ENCODE measurements at places on chromosomes 1 and 21. TPM values are rescaled to one million over a fixed set of nuclear protein-coding genes. Genes with fewer than 3 reads are reported as not detected.

The TNFRSF18 gene
- total RNA-seq: 43.6 TPM

The LCE6A gene
- total RNA-seq: not detected

The SLC45A3 gene
- 1.1 TPM for total RNA-seq

The ASTN1 gene
- total RNA-seq: not detected

The OR2G6 gene
- not detected for total RNA-seq

The DHRS3 gene
- total RNA-seq: 85.2 TPM

The C1orf115 gene
- 0.87 TPM for total RNA-seq

The KRTAP20-2 gene
- not detected for total RNA-seq

The FCRL5 gene
- not detected for total RNA-seq

The MMEL1 gene
- total RNA-seq: 2.5 TPM

The AGL gene
- total RNA-seq: 22.6 TPM

The IVL gene
- total RNA-seq: not detected

The BEST4 gene
- 1.8 TPM for total RNA-seq

The SSX2IP gene
- 9.9 TPM for total RNA-seq

The METTL25B gene
- total RNA-seq: 64.9 TPM

The PAQR6 gene
- total RNA-seq: 9.3 TPM

The RAB3B gene
- 0.08 TPM for total RNA-seq

DNA sequence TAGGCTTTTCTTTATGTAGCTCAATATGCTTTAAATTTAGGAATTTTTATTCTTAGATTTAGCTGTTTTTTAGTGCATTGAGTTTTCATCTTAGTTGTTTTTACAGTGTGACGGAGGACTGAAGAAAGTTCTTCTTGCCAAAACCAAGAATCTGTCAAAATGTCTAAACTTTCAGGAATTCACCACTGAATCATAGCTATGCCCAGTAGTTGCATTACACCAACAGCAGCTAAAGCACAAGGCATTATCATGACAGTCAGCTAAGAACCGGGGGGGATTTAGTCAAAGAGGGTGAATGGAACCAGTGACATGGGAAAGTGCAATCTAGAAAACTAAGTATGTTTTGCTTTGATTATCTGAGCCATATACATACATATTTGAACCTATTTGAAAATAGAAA lies 6.5 kb upstream of the C1orf146 start:
- no peak for DNase-seq

DNA sequence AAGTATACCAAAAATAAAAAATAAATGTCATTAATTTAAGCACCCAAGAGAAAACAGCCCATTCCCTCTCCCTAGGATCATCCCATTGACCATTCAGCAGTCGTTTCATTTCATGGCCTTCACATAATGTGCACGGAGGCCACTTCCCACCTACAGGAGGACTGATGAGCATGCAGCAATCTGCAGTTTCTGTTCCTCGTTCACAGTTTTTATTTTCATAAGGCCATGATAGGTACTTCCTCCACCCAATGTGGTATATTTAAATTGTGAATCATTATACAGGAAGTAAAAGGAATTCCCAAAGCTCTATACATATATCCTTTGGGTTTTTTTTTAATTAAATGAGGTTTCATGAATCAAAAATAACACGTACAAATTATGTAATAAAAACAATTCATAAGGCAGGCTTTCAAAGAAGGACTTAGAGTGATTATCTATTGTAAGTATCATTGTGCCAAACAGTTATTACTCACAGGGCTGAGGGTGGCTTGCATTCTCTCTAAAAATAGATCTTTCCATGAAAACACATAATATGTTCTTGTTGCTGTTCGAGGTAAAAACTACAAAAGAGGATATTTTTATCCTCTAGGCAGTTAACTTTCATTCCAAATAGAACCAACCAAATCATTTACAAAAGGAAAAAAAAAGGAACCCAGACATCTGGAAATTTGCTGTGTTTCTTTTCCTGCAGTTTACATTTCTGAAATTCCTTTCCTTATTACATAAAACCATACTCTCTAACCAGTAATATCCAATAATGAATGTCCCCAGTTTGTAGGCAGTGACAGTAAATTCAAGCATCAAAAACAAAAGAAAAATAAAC lies 27.5 kb upstream of the SLC44A3 start:
- no peak for DNase-seq

- no peak for DNase-seq
Measured at GRCh38 chr1:37484325-37485051, 10.1 kb downstream of the ZC3H12A start.

GRCh38 chr1:203669739-203670138 lies 43.1 kb downstream of the ATP2B4 start:
- no peak for DNase-seq

GRCh38 chr1:63103682-63104081 lies 218.7 kb upstream of the FOXD3 start:
- no peak for DNase-seq

GRCh38 chr1:19423130-19423529 lies 62.2 kb downstream of the CAPZB start:
- DNase-seq: no peak

DNA sequence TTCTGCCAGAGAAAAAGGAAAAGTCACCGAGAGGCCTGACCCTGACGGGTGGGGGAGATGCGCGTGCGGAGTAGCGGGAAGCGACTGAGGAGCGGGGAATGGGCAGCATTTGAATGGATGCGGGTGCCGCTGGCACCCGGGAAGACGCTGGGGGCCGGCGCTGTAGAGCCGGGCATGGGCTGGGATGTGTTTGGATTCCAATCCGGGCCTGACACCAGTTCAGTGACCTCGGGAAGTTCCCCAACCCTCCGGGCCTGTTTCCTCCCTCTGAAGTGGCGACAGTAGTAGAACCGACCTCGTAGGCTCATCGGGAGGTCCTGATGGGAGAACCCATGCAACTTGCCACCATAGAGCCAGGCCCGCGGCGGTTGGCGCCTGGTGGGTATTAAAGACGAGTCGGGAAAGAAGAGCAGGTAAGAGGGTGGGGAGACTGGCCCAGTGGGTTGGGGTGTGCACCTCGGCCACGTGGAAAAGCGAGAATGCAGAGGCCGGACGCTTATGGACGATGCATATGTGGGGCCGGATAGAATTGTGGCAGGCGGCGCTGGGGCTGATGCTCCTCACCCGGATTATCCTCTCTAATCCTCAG lies 642 bp upstream of the SLC16A1 start:
- peak; percentile 44 for DNase-seq

GRCh38 chr1:2473198-2473597 lies 2.9 kb upstream of the PLCH2 start:
- no peak for DNase-seq

- no peak for DNase-seq
Measured at GRCh38 chr21:15549671-15550070, 180.1 kb upstream of the USP25 start.

DNA sequence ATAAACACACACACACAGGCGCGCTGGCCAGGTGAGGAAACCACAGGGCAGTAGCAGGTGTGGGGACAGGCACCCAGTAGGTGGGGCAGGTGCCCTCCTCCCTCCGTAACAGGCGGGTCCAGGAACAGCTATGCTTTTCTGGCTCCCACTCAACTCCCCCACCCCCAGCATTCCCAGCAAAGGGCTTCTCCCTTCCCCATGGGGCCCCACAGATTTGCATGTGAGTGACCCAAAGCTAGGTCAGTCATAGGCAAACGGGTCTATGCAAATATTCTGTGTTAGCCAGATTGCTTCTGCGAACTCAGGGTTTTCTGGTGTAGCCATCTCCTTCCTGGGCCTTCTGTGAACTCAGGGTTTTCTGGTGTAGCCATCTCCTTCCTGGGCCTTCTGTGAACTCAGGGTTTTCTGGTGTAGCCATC lies 114.2 kb downstream of the SIK1 start:
- DNase-seq: no peak

DNA sequence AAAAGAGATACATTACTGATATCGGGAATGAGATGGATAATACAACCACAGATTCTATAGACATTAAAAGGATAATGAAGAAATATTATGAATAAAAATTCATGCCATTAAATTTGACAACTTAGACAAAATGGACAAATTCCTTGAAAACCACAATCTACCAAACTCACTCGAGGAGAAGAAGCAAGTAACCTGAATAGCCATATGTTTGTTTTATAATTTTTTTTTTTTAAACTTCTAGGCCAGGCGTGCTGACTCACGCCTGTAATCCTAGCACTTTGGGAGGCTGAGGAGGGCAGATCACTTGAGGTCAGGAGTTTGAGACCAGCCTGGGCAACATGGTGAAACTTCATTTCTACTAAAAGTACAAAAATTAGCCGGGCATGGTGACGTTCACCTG lies 327.9 kb downstream of the VAV3 start:
- DNase-seq: no peak

GRCh38 chr1:98325646-98326440 lies 335.7 kb upstream of the SNX7 start:
- DNase-seq: no peak

GRCh38 chr1:46137916-46138315 lies 5.5 kb upstream of the PIK3R3 start:
- no peak for DNase-seq

GRCh38 chr1:200038325-200038980 lies 10.9 kb downstream of the NR5A2 start:
- DNase-seq: peak; percentile 4

DNA sequence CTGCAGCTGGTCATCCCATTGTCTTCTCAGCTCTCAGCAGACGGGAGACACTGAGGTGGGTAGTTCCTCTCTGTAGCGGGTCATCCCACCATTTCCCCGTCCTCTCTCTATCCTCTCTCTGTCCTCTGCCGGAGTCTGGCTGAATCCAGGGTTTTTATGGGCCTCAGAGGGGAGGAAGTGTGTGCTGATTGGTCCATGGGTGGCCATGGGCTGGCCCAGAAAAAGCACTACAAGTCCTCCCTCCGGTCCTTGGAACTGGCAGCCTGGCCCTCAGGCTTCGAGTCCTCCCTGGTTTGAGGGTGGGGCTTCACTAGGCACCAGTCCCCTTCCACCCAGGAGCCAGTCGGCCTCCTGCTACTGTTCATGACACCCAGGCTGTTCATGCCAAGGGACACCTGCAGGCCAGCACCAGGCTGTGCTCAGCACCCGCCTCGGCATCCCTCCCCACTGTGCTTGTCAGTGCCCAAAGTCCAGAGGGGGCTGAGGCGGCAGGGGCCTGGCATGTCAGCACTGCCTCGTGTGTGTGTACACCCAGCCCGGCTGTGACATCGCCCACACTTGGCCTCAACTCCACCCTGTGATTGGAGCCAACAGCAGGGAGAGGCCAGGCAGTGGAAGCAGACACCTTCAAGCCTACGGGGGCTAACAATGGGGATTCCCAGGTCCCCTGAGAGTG lies 23.0 kb upstream of the LRRC8C start:
- DNase-seq: no peak

GRCh38 chr1:80994038-80994437 lies 806.7 kb upstream of the ADGRL2 start:
- no peak for DNase-seq

- no peak for DNase-seq
Measured at GRCh38 chr1:1345860-1346500, 3.2 kb downstream of the DVL1 start.

- DNase-seq: no peak
Measured at GRCh38 chr21:35770101-35770945, 290.0 kb downstream of the SETD4 start.

- DNase-seq: no peak
Measured at GRCh38 chr1:220386494-220387195, 114.4 kb upstream of the RAB3GAP2 start.

GRCh38 chr1:244599937-244600350 lies 53.0 kb upstream of the DESI2 start:
- peak; percentile 28 for DNase-seq

- no peak for DNase-seq
Measured at GRCh38 chr1:107187399-107187798, 46.6 kb downstream of the NTNG1 start.

- DNase-seq: no peak
Measured at GRCh38 chr1:40553017-40553416, 21.6 kb downstream of the ZNF684 start.

GRCh38 chr1:60813071-60813470 lies 269.3 kb upstream of the NFIA start:
- no peak for DNase-seq

DNA sequence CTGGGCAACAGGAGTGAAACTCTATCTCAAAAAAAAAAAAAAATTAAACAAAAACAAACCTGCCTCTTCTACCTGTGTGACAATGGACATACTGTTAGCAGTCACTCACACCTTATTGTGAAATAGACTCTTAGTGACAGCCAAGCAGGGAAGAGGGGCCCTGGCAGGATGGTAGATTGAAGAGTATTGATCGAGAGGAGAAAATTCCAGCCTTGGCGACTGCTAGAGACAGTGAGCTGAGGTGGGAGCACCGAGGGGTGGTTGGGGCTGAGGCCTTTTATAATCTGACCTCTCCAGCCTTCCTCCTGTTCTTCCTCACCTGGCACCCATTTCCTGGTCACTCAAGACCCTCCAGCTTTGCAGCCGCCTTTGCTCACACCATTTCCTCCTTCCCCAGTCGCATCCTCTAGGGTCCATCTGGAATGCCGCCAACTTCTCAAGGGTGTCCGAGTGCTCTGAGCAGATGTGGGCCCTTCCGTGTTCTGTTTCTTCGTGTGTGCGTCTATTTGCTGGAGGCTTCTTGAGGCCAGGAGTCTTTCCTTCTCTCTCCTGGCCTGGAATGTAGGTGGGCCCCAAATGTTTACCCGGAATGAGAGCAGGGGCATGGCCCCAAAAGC lies 196.9 kb upstream of the TMEM51 start:
- no peak for DNase-seq

GRCh38 chr1:92949937-92950817 lies 11.1 kb downstream of the DIPK1A start:
- DNase-seq: no peak

GRCh38 chr1:46797696-46798470 lies 963 bp upstream of the CYP4B1 start:
- no peak for DNase-seq

GRCh38 chr21:35026153-35026500 lies 23.0 kb downstream of the RUNX1 start:
- DNase-seq: no peak

Measured in activated naive CD4-positive, alpha-beta T cell treated with anti-CD3 and anti-CD28 coated beads, Interleukin-2, amount 50 U/mL, for 72 hours (primary cell).